ENCODE measurements at places on chromosomes 2 and 18.
A peak's percentile ranks its signal among the peaks of the same experiment; 100 is the strongest.

DNA sequence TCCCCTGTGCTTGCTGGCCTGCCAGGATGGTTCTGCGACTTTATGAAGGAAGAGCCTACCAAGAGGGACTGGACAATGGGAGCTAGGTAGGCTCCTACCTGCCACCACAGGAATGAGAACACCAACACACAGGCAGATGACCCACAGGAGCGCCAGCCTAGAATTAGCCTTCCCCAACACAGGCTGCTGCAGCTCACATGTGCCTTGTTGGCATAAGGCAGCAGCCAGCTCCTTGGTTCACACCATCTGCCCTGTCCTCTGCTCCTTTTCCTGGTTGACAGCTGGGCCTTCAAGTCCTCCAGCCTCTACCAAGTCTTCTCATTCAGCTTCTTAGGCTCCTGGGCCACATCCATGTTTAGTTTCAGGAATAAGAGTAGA lies 705.4 kb upstream of the RAB6C start:
- no peak for DNase-seq

- no peak for DNase-seq
Observed at GRCh38 chr2:111106706-111107105, 14.0 kb upstream of the BCL2L11 start.

GRCh38 chr2:109349503-109350465 lies 220.8 kb downstream of the SH3RF3 start:
- peak; percentile 65 for DNase-seq

GRCh38 chr2:241935774-241936173 lies 66.2 kb downstream of the RTP5 start:
- DNase-seq = no peak

DNA sequence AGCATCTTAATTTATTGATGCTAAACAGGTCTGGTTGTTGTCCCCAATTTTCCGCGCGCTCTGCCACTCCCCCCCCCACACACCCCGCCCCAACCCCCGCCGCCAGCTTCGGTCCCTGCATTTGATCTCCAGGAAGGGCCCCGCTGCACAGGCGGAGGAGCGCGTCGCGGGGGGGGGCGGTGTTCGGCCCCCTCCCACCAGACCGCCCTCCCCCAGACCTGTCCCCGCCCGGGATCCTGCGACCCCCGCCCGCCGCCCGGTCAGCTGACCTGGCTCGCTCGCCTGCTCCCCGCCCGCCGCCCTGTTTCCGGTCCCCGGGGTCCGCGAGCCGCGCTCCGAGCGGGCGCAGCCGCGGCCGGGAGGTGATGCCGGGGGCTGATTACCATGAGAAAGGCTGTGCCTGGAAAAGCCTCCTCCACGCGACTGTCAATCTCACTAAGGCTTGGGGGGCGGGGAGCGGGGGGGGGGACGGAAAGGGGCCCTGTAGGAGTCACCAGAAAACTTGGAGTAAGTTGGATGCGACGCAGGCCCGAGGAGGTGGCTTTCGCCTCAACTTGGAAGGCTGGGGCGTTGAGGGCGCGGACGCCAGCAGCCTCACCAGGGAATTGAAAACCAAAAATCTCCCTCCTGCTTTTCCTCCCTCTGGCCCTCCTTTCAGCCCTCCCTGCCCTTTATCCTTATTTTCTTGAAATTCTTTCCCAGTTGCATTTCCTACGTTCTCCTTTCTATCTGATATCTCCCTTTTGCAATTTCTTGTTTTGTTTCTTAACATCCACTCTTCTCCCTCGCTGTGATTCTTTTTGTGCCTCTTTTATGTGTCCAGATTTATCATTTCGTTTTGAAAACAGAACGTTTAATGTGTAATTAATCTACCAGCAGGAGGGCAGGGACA lies 4.4 kb upstream of the ZEB2 start:
- DNase-seq = peak; percentile 82

GRCh38 chr18:8314124-8314523 lies 295.1 kb upstream of the RAB12 start:
- DNase-seq = no peak

GRCh38 chr2:104793966-104794365 lies 59.9 kb upstream of the POU3F3 start:
- no peak for DNase-seq

GRCh38 chr2:23720705-23721453 lies 206.0 kb downstream of the ATAD2B start:
- DNase-seq = no peak

DNA sequence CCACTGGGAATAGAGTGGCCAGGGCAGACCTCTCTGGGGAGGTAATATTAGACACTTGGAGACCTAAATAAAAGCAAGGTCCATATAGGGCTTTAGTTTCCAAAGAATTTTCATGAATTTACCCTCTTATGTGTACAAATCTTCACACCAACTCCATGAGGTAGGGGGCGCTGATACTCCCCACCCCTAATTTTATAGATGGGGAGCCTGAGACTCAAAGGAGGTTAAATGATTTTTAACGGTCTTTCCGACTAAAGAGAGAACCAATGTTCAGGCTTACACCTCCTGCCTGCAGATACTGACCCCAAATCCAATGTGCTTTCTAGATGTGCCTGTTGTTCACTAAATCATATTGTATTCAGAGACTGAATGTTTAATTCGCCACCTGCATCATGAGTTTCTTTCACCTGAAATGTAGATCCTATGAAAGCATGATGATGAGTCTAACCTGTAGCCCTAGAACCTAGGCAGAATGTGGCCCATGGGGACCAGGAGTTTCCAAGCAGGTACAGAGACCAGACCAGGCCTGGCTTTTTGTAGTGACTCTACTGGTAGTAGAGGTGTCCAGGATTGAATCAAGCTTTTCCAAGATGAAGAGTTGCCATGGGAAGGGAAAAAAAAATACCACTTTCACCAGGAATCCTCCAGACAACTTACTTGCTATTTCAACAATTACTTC lies 16.8 kb upstream of the PAX3 start:
- DNase-seq = no peak

- DNase-seq = no peak
Observed at GRCh38 chr2:221314786-221315185, 257.3 kb downstream of the EPHA4 start.
